NCI-H2171 treated with DMSO at 0.1 percent for 48 hours (cell line): ENCODE measurements at places on chromosomes 4 and X.

DNA sequence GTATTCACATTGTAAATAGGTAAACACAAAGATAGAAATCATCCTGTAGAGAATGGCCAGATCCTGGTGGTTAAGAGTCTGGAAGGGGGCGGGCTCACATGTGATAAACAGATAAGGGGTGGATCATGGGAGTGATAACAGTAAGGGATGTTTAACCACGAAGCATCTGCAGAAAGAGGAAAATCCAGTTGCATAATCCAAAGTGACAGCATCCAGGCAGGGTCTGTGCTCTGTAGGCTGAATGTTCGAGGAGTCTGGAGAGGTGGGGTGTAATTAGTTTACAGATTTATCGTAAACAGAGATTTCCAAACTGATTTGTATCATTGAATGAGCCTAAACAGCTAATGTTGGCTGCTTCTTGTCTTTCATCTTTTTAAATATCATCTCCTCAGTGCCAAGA lies 1009.8 kb upstream of the SLIT2 start:
- no peak for DNase-seq

GRCh38 chr4:165927366-165927765 lies 54.3 kb downstream of the TLL1 start:
- DNase-seq, result no peak

- DNase-seq, result peak; percentile 32
Measured at GRCh38 chrX:67543818-67544217, at the start of gene AR. Gene AR (plus strand): TSS chrX:67544021. CDS start chrX:67545147, 1,126 bp downstream.

- DNase-seq, result no peak
Measured at GRCh38 chrX:39605183-39605582, 492.6 kb downstream of the BCOR start.

GRCh38 chr4:165440415-165441158 lies 61.8 kb downstream of the CPE start:
- DNase-seq, result peak; percentile 8

- DNase-seq, result no peak
Measured at GRCh38 chrX:147846676-147847075, 65.0 kb upstream of the FMR1 start.

GRCh38 chrX:154038656-154039055 lies 19.0 kb upstream of the IRAK1 start:
- no peak for DNase-seq

DNA sequence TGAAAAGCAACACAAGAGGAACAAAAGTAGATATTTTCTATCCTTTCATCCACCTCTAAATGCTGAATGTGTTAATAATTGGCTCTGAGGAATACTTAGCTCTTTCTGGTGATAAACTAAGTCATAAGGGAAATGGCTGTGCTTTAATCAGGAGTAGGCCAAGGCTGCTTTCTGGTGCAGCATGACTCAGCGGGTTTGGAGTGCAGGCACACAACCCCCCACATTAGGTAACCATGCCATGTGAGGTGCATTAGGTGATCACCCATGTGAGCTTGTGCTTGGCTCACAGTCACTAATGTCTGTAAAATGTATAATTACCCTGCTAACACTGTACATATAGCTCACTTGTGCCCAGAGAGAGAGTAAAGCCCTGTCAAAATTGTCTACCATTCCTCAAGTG lies 57.2 kb downstream of the USP38 start:
- no peak for DNase-seq

DNA sequence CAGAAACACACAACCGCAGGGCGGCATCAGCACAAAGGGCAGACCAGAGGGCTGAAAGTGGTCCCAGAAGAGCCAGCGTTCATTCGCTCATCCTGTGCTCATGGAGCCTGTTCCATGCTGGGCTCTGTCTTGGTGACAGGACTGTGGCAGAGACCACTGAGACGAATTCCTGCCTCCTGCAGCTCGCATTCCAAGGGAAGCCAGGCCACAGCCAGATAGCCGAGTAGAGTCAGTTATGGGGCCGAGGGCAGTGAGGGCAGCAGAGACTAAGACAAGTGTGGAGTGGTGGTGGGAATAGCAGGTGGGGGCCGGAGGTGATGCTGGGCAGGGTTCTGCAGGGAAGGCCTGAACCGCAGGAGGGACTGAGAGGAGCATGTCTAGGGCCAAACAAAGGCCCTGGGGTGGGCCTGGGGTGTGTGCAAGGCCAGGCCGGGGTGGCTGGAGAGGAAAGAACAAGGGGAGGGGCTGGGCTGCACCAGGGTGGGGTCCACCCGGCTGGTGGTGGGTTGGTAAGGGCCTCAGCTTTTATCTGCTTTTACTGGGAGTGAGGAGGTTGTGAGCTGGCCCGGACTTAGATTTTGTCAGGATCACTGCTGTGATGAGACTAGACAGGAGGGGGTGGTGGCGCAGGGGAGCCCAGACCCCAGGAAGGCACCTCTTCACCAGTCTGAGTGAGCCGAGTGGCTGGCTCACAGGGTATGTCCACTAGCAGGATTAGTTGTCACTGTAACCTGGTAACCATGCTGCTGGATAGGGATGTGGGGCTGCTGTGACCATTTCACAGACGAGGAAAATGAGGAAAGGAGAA lies 6.3 kb downstream of the PSAPL1 start:
- DNase-seq, result no peak

- DNase-seq, result no peak
Measured at GRCh38 chrX:9670136-9670814, 95.4 kb downstream of the GPR143 start.

DNA sequence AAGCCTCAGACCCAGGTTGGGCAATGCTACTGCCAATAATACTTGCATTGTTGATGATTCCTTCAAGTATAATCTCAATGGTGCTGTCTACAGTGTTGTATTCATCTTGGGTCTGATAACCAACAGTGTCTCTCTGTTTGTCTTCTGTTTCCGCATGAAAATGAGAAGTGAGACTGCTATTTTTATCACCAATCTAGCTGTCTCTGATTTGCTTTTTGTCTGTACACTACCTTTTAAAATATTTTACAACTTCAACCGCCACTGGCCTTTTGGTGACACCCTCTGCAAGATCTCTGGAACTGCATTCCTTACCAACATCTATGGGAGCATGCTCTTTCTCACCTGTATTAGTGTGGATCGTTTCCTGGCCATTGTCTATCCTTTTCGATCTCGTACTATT lies 7.4 kb downstream of the LPAR4 start:
- DNase-seq, result no peak

GRCh38 chrX:2447484-2447883 lies 53.3 kb downstream of the DHRSX start:
- DNase-seq, result no peak

- DNase-seq, result no peak
Measured at GRCh38 chr4:141081921-141082395, 51.3 kb downstream of the RNF150 start.

DNA sequence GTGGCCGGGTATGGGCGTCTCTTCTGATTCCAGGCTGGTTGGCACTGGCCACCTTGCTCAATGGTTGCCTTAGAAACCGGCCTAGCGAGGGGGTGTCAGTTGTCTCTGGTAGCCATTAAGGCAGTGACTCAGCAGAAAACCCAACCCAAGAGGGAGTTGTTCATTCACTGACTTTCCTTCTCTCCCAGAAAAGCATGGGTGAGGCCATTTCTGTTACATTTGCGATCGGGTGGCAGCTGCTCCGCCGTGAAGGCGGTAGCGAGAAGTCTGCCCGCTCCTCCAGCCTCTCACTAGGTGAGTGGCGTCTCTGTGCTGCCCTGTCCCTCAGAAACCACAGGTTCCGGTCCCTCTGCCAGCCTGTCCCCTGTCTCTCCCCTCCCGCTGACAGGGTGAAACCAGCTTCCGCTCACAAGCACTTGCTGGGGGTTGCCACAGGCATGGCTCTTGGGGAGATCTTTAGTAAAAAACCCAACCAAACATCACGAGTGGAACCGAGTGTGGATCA lies 17.4 kb downstream of the IRAK1 start:
- DNase-seq, result peak; percentile 16

DNA sequence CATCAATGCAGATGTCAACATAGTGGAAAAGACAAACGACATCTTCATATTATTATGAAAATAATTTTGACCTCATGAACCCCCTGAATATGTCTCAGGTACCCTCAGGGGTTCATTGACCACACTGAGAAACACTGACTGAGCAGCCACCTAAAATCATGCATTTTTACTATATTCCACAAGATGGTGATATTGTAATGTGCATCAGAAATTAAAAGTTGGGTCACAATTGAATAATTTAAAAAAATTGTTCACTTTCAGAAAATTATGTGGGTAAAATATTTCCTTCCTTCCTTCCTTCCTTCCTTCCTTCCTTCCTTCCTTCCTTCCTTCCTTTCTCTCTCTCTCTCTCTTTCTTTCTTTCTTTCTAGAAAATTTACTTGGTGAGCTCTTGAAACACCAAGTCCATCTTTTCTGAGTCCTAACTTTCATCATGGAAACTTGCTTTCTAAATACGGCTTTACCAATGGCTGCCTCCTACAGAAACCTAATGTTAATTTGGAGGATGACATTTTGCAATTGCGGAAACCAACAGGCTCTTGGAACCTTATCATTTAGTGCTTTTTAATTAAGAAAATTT lies 103.6 kb downstream of the RTL3 start:
- DNase-seq, result no peak

DNA sequence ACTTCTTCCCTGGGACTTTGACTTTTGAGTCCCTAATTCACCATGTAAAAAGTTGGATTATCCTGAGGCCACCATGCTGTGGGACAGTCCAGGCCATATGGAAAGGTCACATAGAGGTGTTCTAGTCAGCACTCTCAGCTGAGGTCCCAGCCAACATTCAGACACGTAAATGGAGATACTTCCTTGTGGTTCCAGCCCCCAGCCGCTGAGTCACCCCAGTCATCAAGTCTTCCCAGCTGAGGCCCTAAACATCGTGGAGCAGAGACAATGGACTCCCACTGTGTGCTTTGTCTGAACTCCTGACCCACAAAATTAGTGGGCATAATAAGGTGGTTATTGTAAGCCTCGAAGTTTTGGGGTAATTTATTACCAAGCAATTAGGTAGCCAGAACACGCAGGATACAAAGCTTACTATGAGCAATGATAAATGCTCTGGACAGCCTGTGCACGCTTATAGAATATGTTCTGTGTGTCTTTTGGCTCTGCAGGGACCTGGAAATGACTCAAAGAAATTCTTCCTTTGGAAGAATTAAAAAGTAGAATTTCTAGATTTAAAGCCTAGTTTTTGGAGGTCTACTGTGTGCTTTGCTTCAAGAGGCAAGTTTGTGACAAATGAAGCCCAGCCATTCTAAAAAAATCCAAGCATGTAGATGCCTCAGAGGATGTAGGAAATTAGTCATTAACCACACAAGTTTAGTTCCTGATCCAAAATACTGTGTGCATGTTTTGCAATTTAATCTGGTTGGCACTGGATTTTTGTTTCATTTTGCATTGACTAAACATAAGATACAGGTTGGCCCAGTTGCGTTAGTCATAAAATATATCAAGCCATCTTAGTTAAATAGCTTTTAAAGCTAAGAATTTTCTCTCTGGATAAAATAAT lies 33.2 kb upstream of the SLC9A7 start:
- DNase-seq, result no peak

- no peak for DNase-seq
Measured at GRCh38 chr4:8601556-8601955, 9.0 kb downstream of the CPZ start.

GRCh38 chr4:1902243-1902642 lies 31.1 kb downstream of the NSD2 start:
- DNase-seq, result no peak

GRCh38 chr4:151888367-151888866 lies 127.6 kb upstream of the GATB start:
- no peak for DNase-seq

GRCh38 chr4:153987291-153987690 lies 198.4 kb upstream of the SFRP2 start:
- DNase-seq, result no peak

GRCh38 chr4:112426416-112426815 lies 89.6 kb downstream of the NEUROG2 start:
- no peak for DNase-seq

DNA sequence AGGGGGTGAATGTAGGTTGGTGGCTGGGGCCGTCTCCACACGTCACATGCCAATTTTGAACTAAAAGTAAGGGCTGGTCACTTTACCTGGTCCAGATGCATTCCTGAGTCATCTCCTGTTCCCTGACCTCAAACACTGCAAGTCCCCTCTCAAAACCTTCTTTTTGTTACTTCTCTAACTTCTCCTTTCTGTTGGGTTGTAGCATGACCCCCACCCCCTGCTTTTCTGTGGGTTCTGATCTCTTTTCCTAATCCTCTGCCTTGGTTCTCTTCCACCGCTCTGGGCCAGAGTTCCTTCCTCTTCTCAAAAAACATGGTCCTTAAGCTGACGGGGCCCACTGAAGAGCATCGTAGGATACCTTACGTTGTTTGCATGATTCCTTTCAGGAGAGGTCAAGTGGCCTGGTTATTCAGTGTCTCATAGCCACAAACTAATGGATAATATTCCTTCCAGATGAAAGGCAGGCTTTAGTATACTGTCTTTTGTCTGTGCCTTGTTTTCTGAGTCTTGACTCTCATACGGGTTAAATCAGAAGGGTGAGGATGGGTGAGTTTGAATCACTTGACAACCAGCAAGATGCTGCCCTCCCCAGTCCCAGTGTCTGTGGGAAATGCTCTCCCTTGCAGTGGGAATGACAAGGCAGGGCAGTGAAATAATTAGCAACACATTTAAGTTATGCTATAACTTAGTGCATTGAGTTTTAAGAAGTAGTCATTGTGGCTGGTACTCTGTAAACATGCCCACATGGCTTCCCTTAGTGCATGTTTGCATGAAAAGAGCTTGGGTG lies 15.1 kb downstream of the SMS start:
- DNase-seq, result no peak

DNA sequence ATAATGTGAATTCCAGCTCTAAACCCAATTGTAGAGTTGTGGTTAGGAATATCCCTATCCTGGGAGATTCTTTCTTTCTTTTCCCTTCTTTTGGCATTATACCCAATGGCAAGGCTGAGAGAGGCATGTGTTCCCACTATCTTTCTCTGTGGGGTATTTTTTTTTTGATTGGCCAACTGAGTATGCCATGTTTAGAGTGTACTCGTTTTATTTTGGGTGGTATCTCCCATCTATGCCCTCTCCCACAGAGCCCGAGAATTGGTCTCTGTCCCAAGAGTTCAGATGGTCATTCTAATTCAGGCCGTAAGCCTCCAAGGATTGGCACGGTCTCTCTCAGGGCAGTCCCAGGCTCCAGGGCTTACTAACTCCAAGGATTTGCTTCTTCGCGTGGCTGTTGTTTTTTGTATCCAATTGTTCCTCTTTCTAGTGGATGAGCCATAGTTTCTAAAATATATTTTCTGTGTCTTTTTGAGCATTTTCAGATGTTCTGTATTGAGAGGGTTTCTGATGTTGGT lies 198.8 kb downstream of the SLC4A4 start:
- DNase-seq, result no peak

GRCh38 chrX:119273420-119274192 lies 37.5 kb downstream of the PGRMC1 start:
- no peak for DNase-seq

- no peak for DNase-seq
Measured at GRCh38 chrX:153516073-153516472, 1.4 kb upstream of the ATP2B3 start.

DNA sequence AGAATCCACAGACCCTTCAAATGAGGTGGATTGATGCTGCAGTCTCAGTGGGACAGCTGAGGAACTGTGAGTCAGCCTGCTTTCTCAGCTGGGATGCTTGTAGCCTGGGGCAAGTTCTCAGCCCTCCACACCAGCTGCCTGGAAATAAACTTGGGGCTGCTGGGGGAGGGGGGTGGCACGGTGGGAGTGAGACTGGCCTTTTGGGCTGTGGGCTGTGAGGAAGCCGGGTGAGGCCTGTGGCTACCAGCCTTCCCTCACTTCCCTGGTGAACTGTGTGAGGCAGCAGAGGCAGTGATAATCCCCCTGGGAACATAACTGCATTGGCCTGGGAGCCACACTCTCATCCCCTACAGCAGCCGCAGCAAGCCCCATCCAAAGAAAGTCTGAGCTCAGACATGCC lies 114.5 kb upstream of the GUCY1A1 start:
- no peak for DNase-seq
